ENCODE measurements at places on chromosomes 16 and 17.

GRCh38 chr16:57592591-57593003 lies 35.8 kb upstream of the ADGRG1 start:
- DNase-seq, result peak; percentile 71

- DNase-seq, result no peak
Measured at GRCh38 chr17:43823350-43824084, 9.4 kb downstream of the MPP3 start.

GRCh38 chr17:65558683-65559460 lies 2.6 kb downstream of the AXIN2 start:
- DNase-seq, result no peak

GRCh38 chr17:47413872-47414271 lies 90.1 kb downstream of the EFCAB13 start:
- no peak for DNase-seq

DNA sequence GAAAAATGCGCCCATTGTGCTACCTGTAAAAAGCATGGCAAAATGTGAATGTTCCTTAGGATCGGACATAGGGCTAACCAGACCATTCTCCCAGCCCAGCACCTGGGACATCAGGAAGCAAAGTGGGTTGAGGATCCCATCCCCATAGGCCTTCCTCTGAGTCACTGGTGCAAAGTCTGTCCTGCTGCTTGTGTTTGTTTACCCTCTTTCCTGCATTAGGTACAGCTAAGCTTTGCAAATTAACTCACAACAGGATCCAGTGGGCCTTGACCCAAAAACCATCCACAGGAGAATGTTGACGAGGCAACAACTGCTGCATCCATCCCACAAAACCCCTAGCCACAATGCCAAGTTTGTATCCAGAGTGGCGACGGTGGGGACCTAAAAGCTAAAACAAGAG lies 106.2 kb downstream of the GRIN2A start:
- DNase-seq, result no peak

DNA sequence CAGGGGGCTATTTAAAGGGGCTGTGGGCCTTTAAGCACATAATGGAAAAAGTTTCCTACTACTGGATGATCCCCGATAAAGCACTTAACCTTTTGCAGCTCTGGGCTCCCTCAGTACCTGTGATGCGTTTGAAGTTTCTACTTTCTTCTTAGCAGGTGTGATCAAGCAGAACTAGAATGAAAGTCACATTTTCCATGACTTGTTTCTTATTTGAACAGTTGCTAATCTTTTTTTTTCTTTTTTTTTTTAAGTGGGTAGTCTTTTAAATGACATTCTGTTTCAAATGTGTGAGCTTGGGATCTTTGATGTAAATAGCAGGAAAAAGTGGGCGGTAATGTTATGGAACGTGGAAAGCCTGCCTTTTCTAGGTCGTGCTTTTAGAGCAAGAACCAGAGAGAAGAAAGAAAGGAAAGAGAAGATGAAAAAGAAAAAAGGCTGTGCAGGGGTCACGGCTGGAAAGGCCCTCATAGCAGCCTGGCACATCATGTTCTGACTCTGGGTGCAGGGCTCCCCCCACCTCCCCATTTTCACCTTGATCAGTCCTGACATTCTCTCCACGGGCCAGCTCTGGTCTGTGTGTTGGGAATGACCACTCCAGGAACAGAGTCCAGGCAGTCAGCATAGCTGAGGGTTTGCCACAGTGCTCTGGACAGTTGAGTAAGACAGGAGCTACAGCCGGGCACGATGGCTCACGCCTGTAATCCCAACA lies 150.6 kb downstream of the CLEC16A start:
- peak; percentile 33 for DNase-seq

DNA sequence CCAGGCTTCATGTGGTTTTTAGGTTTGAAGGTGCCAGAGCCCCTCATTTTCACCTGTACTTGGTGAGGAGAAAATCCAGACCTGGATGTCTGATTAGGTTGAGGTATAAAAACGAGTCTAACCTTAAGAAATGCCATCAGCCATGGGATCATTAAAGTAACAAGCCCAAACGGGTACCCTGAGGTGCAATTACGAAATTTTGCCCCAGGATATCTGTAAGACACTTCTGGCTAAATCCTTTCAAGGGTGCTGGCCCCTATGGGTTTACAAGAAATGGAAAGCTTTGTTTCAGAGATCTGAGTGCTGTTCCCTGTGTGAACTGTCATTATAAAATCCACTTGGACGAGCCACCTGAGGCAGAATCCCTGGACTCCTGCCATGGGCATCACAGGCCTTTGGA lies 19.8 kb downstream of the ADAT1 start:
- DNase-seq, result no peak

GRCh38 chr16:5054876-5055865 lies 10.6 kb downstream of the C16orf89 start:
- no peak for DNase-seq

GRCh38 chr16:74716355-74716754 lies 15.7 kb upstream of the MLKL start:
- no peak for DNase-seq

DNA sequence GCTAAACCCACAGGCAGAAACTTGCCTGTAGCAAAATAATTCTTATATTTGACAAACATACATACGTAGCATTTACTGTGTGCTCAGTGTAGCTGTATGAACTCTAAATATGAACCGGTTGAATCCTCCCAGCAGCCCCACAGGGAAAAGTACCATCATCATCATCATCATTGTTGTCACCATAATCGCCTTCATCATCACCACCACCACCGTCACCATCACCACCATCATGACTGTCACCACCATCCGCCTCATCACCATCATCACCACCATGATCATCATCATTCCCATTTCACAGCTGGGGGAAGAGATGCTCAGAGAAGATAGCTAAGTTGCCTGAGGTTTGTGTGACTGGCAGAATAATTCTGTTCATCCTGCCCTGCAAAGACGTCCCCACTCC lies 81.7 kb downstream of the IRF8 start:
- DNase-seq, result no peak

- DNase-seq, result no peak
Measured at GRCh38 chr17:1546292-1546922, 16.2 kb downstream of the PITPNA start.

DNA sequence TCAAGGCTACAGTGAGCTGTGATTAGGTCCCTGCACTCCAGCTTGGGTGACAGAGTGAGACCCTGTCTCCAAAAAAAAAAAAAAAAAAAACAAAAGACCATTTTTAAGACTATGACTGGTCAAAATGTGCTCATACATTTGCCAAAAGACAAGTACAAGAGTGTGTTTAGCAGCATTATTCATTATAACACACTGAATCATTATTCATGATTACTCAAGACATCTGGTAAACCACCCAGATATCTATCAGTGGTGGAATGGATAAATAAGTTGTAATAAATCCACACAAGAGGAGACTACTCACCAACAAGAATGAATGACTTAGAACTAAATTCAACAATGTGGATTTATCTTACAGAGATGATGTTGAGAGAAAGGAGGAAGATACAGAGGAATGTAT lies 716.3 kb downstream of the MAF start:
- DNase-seq, result no peak

All from naive thymus-derived CD4-positive, alpha-beta T cell (primary cell).